ENCODE measurements at places on chromosomes 3 and 15. TPM values are rescaled to one million over a fixed set of nuclear protein-coding genes. Genes with fewer than 3 reads are reported as not detected.
A peak's percentile ranks its signal among the peaks of the same experiment; 100 is the strongest.

- no peak for DNase-seq
Measured at GRCh38 chr3:53519065-53519709, 24.8 kb downstream of the CACNA1D start.

The ARPIN gene
- total RNA-seq = 11.3 TPM

The USP4 gene
- 37.3 TPM for total RNA-seq

DNA sequence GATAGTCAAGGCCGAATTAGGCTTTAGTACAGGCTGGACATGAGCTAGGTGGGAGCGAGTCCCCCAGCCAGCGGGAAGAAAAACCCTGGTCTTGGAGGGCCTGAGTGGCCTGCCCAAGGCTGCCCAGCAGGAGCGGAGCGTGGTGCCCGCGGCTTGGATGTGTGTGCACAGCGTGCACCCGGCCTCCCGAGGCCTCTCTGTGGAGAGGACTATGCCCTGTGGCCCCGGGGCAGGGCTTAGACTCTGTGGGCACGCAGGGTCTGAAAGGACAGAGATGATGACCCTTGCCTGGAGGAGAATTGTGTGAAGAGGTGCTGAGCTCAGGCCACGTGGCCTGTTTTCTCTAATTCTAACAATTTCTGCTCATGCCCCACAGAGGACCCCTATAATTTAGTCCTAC lies 124.6 kb upstream of the IQSEC1 start:
- no peak for DNase-seq

DNA sequence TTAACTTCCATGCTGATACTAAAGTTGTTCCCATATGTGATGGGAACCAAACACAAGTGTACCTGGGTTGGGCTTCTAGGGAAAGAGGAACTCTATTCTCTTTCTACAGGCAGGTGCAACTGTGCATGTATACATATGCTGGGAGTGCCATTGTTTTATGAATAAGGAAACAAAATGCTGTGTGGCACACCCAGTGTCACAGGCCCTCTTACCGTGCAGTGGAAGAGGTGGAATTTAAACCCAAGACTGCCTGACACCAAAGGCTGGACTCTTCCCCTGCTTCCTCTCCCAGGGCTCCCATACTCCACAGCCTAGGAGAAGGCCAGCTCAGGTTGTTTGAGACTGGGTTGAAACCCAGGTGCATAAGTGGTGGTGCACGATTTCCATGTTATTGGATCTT lies 1.9 kb upstream of the FETUB start:
- DNase-seq = no peak

- no peak for DNase-seq
Measured at GRCh38 chr3:9779721-9780457, 10.1 kb upstream of the CAMK1 start.

DNA sequence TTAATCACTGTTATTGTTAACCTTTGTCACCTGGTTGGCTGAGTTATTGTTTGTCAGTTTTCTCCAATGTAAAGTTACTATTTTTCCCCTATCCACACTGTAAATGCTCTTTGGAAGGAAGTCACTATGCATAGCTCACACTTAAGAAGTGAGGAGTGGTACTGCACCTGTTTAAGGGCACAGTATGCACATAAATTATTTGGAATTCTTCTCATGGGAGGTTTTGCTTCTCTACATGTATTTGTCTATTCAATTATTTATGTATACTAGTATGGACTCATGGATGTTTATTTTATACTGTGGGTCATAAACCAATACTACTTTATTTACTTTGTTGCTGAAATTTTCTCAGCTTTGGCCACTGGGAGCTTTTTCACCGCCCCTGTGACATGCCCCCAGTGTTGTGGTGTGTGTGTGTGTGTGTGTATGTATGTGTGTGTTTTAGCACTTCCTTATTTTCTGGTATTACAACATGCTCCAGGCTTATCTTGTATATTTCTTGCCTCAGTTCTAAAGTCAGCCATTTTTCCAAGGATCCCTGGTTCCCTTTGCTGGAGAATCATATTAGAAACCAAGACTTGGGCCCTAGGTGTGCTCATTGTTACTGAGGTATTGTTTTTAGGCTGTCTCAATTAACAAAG lies 290.5 kb downstream of the KBTBD8 start:
- no peak for DNase-seq

- peak; percentile 60 for DNase-seq
Measured at GRCh38 chr15:66775127-66776105, 73.4 kb downstream of the SMAD6 start.

The PLA1A gene
- 1.3 TPM for total RNA-seq

- no peak for DNase-seq
Measured at GRCh38 chr3:158830391-158830790, 28.5 kb downstream of the MFSD1 start.

GRCh38 chr3:66179793-66180192 lies 41.0 kb upstream of the SLC25A26 start:
- no peak for DNase-seq

The MYL3 gene
- total RNA-seq = 9,164 TPM

DNA sequence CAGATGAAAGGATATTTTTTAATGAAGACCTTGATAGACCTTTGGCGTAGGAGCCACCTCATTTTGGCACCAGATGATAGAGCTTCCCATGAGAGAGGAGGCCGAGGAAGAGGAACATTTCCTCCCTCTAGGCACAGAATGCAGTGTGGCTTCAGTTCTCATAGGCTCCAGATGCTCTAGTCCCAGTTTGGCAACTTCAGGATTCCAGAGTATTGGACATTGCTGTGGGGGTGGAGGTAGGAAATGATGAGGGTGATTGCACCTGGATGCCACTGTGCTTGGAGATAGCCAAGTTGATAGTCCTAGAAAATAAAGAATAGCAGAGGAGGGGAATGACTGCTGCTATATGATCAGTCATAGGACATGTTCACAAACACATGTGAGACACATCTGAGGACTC lies 58.3 kb upstream of the KY start:
- DNase-seq = no peak

DNA sequence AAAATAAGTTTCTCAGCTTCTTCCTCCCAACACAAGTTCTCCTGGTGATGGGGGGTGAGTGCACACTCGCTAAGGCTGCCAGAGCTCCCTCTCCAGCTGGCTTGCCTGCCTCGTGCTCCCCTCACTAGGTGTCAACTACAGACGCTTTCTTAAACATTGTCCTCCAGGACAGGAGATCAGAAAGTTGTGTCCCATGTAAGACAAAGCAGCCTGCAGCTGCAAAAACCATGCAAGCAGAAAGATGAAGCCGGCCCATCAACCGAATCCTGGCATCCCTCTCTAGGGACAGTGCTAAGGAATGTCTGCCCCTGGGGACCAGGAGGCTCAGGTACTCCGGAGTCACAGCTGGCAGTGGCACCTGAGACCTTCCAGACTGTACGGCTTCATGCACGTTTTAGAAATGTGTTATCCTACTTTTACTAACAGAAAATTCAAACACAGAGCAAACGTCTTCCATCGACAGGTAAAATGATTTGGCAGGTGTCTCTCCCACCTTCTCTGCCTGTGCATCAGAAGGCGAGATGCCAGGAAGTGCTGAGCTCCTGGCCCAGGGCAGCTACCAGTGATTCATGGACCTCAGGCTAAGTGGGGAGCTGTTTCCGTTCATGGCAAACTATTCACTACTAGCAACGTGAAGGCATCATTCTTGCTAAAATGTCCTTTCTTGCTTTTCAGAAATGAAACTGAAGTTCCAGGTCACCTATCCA lies 246.1 kb downstream of the ADAMTS17 start:
- DNase-seq = no peak

DNA sequence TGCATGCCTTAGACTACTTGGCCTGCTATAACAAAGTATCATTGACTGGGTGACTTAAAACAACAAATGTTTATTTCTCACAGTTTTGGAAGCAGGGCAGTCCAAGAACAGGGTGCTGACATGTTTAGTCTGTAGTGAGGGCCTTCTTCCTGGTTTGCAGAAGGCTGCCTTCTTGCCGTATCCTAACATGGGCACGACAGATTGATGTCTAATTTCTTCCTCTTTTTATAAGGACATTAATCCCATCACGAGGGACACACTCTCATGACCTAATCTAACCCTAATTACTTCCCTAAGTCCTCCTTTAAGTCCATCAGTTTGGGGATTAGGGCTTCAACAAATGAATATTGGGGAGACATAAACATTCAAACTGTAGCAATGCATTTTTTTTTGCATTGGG lies 10.9 kb upstream of the GOLGA8B start:
- DNase-seq = no peak

- DNase-seq = no peak
Measured at GRCh38 chr15:85333132-85333831, 47.1 kb upstream of the AKAP13 start.

The CAND2 gene
- total RNA-seq = 69.2 TPM

DNA sequence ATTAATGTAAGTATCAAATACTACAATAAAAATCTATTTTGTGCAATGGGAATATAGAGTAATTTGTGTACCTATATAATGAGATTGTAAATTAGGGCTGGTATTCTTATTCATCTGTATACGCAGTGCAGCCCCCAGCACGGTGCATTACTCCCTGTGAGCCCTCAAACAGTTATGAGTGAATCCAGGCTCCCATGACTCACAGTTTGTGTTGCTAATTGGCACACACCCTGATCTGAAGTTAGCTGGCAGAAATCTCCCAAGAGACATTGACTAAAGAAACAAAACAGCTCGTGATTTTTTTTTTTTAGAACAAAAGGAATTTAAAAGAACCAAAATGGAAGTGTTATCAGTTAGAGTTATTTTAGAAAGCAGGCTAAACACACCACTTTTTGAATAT lies 15.7 kb downstream of the GK5 start:
- DNase-seq = no peak

The SKOR1 gene
- 0.07 TPM for total RNA-seq

DNA sequence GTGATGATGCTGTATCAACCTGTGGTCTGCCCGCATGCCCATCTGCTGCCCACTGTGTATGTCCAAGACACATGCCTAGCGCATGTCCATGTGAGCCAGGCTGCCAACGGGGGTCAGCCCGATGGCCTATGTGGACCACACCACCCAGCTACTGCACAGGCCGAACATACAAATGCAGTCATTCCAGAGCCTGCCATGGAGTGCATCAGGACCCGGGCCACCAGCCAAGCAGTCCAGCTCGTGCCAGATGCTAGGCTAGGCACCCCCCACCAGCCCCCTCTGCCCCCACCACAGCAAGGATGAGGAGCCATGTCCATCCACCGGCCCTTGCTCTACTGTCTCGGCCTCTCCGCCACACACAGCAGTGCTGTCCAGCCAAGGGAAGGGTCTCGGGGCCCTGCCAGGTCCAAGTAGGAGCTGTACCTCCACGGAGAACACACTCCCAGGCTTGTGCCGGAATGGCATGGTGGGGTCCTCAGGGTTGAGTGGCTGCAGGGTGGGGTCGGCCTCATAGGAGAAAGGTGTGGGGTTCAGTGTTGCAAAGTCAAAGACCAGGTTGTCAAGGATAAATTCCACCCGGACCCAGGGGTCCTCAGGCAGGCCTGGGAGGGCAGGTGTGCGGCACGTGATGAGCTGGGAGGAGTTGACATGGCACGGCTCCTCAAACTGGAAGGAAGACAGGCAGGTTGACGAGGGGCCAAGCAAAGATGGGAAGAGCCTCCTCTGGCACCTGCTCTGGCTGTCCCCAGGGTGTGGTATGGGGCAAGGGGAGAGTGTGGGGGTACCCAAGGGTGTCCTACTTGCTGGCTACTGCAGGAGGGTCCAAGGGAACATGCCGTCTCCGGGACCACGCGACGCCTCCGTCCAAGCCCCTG lies 15.3 kb downstream of the PLXNB1 start:
- DNase-seq = peak; percentile 38

DNA sequence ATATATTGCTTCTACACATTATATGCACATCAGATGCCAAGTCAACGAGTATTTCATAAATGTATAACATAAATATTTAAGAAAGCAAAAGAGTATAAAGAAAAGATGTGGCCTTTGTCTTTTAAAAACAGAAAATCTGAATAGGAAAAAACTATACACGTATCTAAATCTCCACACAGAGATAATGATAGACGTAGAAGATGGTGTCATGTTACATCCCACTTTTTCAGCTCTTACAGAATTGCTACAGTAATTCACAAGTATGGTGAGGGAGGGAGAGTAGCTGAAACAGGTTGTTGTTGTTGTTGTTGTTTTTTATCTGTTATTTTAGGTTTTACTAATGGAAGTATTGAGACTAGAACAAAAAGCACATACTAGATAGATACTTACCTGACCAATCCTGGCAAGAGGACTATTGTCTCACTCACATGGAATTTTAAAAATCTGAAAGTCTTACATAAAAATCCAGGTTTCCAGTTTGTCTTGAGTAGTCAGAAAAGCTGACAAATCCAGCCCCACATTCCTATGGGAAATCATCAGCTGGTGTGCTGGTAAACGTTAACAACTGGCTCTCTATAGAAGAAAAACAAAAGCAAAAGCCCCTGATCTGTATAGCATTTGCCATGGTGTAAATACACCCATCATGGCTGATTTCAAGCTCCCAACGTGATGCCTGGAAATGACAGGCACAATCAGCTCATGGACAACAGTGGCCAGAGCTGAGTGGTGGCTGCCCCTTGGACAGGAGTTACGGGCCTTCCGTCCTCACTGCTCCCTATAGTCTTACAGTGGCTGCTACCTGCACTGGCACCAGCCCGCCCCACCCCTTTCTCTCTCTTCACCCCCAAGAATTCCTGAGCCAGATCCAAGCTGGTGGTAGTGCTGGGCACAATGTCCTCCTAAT lies 47.4 kb upstream of the VGLL4 start:
- no peak for DNase-seq

The CACNA1D gene
- total RNA-seq = 1.0 TPM

DNA sequence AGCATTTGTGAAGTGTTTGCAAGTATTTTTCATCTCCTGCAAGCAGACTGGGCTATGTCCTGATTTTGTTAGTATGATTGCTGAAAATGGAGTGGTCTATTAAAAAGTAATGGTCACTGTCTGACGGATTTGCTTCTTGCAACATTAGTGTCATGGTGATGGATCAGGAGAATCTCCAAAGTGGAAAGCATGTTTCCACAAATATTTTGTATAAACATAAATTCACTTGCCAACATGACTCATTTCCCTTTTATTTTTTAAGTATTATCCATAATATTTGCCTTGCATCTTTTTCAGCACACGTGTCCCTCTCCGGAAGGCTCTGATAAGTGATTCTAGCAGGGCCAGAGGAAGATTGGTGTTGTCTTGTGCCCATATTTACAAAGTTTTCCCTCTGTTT lies 27.4 kb upstream of the CACNA2D3 start:
- no peak for DNase-seq

DNA sequence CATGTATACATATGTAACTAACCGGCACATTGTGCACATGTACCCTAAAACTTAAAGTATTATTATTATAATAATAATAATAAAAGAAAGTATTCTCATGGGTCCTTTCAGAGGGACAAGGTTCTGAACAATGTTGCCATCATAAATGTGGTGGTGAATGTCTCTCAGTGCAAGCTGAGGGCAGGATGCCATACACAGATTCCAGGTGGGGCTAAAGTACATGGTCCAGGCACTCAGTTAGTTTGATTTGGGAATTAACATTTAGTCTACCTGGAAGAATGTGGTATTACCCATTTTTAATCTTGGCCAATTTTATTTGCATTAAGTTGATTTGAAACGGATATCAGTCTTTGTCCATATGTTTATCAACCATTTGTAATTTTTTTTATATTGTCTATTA lies 24.5 kb downstream of the PDE8A start:
- no peak for DNase-seq

The ITIH1 gene
- not detected for total RNA-seq

All from left ventricle myocardium superior (tissue), 1 donor.